Left colon (tissue), 2 donors: ENCODE measurements at places on chromosomes 7 and 10. TPM values are rescaled to one million over a fixed set of nuclear protein-coding genes. Genes with fewer than 3 reads are reported as not detected.

ZNF487 gene
- 5.9 TPM for total RNA-seq

PPP1R9A gene
- total RNA-seq, result 24.5 TPM

RBP3 gene
- not detected for total RNA-seq

AKR1C4 gene
- total RNA-seq, result not detected

PDZD7 gene
- 0.78 TPM for total RNA-seq

CYP26C1 gene
- total RNA-seq, result not detected

TMEM273 gene
- total RNA-seq, result 8.4 TPM

TAF5 gene
- 4.3 TPM for total RNA-seq

FAM25C gene
- total RNA-seq, result not detected

AZGP1 gene
- 4.8 TPM for total RNA-seq

DNA sequence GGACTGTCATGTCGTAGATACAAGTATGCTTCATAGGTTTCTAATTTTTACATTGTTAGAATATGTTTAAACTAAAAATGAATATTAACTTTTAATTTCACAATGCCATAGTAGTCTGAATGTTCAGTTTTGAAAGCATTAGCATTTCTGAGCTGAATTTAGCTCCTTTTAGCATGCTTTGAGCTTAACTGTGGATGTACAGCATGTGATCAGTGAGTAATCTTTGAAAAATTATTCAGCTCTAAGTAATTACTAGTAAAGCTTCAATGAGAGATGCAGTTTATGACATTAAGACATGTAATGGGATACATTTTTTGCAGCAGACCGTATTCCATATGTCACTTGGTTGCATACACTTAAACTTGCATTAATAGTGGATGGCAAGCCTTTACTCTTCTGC is 114.1 kb upstream of the WNT16 start:
- no peak for DNase-seq

GRCh38 chr10:58993480-58994221 is 182.8 kb upstream of the PHYHIPL start:
- DNase-seq, result no peak

DNA sequence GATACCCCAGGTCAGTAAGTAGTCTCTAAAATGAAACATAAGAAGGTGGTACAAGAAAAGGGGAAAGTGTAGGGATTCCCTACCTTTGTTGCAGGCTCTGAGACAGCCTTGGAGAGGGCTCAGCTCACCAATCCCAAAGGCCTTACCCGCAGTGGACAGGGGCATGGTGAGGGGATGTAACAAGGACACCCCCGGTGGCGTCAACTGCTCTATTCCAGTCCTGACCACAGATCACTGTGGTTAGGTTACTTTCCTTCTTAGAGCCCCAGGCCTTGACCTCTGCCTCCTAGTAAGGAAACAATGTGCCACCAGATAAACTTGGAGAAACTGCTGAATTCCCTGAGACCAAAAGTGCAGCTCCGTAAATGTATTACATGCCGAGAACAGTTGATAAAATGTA is 17.5 kb downstream of the PLXNA4 start:
- no peak for DNase-seq

DNA sequence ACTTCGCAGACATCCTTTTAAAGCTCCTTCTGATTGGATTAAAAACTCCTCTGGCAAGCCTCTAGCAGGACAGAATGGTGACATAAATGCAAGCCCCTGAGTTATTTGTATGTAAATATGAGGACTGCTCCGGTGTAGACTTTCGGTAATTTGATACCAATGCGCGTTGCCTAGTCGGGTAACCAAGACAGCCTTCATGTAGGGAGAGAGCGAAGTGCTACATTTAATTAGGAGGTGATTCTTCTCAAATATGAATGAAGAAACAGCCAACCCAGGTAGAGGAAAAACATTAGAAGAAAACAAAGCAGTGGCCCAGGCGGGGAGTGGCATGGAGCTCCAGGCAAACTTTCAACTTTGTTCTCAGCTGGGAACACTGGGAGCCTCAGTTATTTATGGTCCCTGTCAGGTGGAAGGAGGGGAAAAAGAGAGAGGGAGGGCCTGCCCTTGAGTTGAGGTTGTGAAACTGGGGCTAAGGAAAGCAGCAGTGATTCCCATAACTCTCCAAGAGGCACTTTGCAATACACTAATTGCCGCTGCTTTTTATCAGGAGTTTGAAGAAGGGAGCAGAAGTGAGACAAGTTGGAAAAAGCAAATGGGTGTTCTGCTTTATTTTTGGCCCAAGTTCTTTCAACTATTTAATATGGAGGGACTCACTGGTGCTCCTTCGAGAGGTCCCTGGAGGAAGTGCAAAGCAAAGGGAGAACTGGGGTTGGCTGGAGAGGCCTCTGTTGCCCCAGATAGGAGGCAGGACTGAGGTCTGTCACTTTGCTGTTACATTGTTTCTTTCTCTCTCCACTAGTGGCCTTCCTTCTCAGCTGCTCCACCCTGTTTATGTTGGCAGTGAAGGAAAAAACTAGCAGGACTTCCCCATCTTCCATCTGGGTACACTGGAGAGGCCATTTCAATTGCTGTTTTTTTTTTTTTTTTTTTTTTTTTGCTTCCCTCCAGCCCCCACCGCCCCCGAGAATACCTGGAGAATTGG is 234.6 kb upstream of the CCDC6 start:
- DNase-seq, result peak; percentile 79

GRCh38 chr10:79293841-79294581 is 53.3 kb upstream of the PPIF start:
- no peak for DNase-seq

GRCh38 chr7:128427289-128427891 is 17.6 kb upstream of the IMPDH1 start:
- DNase-seq, result no peak

GRCh38 chr10:123062726-123063125 is 53.9 kb downstream of the ACADSB start:
- DNase-seq, result no peak

DNA sequence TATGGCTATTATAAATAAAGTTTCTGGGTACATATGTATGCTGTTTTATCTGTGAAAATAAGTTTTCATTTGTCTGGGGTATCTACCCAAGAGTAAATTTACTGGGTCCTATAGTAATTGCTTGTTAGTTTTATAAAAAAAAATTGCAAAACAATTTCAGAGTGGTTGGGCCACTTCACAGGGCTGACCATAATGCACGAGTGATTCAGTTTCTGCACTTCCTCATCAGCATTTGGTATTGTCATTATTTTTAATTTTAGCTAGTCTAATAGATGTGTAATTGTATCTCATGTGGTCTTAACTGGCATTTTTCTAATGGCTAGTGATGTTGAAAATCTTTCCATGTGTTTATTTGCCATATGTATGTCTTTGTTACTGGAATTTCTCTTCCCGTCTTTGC is 452.4 kb upstream of the AKR1E2 start:
- no peak for DNase-seq

DNA sequence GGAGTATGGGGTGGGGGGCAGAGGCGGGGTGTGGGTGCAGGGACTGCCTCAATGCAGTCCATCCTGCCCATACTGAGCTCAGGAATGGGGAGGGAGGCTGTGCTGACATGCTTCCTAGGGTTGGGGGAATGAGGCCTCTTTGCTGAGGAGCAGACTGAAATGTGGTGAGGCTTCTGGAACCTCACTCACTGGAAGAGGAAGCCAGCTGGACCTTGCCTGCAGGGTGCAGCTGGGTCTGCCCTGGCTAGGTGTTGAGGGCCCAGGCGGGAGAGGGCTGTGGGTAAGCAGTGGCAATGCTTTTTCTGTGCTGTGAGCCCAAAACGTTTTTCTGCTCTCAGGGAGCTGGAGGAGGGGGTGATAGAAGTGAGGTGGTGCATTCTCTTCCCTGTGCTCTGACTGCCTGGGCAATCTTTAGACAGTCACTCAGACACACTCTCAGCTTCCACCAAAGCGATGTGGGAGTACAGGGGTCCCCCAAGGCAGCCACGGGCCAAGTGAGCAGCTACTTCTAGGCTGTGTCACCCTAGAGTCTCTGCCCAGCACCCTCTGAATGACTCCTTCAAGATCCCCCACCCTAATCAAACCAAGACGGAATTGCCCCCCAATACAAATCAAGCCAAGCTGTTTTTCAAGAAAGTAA is 41.1 kb upstream of the BMPR1A start:
- DNase-seq, result no peak

DNA sequence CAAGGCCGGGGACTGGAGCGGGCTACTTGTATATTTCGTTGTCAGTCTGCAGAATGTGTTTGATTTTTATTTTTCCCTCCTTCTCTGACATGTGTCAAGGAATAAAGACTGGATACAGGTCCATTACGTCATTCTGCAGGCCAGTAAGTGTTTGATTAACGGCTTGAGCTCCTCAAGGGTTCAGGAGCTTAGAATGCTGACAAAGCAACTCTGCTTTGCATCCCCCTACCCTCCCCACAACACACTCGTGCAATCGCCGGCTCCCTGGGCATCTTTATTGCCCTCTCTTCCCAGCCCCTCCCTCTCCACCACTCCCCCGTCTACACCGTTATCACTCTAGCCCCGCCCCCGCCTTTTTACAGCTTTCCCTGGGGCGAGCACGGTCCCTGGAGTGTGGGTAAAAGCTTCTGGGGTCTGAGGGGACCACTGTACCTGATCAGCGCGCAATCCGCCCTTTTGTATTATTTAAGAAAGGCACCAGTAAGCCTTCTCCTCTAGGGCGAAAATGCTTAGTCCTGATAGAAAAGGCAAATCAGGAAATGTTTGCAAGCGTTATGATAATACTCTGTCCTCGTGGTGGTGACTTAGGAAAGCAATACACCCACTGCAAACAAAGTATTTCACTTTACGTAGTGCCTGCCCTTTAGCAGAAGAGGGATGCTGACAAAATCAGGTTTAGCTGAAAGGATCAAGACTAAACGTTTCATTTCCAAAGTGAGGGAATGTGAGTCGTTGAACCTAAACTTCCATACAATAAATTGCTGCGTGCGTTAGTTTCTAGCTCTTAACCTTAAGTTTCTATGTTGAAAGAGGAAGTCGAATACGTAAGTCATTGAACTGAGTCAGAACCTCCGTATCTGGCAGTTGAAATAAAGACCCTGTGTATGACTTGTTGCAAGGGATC is 1.4 kb upstream of the CREB5 start:
- DNase-seq, result no peak

GRCh38 chr7:37028909-37029440 is 304.7 kb upstream of the AOAH start:
- DNase-seq, result no peak

- no peak for DNase-seq
Observed at GRCh38 chr7:69843653-69844052, 245.4 kb downstream of the AUTS2 start.

DNA sequence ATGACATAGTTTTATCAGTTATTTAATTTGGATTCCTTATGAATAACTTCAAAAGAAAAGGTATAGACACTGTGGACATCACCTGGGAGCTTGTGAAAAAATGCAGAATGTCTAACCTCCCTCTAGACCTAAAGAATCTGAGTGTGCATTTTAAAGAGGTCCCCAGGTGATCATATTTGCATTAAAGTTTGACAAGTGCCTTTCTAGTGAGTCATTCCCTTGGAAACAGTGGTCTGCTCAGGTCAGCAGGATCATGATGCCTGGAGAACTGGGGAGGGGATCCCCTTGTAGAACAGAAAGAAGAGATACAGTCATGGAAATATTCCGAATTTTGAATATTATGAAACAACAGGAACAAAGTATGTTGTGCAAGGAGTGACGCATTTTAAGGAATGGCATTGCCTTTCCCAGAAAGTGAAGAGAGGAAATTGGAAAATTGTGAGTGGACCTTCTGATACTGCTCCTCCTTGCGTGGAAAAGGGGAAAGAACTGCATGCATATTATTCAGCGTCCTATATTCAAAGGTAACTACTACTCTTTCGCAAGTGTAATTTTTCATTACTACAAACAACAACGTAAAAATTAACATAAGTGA is 4.6 kb downstream of the STEAP2 start:
- no peak for DNase-seq

- DNase-seq, result no peak
Observed at GRCh38 chr10:88888810-88889445, 8.9 kb downstream of the STAMBPL1 start.

- DNase-seq, result peak; percentile 49
Observed at GRCh38 chr10:18658271-18659124, 733 bp upstream of the ARL5B start.

GRCh38 chr10:30434273-30435072 is 489 bp downstream of the MAP3K8 start:
- DNase-seq, result peak; percentile 85

DNA sequence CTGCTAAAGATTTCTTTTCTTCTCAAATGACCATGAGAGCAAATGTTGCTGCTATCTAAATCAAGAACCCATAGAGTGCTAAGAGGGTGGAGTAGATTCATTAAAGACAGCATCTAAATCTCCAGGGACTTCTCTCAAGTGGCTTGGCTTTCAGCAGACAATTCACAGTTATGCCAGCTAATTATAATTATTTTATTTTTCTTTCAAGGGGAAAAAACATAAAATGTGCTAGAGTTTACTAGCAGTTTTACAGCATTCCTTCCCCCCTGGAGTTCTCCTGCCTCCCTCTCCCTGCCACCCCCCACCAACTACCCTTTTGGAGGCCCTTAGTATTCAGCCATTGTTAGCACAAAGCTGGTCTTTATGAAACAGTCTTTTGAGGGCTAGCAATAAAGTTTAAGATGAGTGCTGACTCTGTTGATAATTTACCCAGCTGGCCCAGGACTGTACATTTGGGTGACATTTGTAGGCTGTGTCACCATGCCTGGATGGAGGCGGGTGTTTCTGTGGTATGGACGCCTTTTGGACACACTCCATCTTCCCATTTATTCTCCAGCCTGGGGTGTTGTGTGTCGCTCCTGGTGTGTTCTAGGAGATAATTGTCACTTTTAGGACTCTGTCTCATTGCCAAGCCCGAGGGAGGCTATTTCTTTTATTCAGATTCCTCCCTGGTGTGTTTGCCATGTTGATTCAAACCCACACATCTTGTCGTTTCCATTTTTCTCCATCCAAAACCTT is 160.2 kb downstream of the CREB5 start:
- no peak for DNase-seq

- no peak for DNase-seq
Observed at GRCh38 chr10:116289652-116290051, 16.6 kb upstream of the GFRA1 start.

DNA sequence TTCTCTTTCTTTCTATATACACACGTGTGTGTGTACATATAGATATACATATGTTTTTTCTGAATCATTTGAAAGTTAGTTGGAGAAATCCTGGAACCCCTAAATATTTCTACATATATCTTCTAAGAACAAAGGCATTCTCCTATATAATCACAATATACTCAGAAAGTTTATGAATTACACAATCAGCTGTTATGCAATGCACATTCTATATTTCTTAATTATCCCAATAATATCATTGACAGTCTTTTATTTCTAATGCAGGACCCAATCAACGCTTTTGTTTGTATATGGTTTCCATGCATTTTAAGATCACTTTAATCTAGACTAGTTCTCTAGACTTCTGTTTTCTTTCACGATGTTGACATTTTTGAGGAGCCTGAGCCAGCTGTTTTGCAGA is 27.7 kb upstream of the ZNF746 start:
- DNase-seq, result no peak

- no peak for DNase-seq
Observed at GRCh38 chr10:52436664-52437063, 122.6 kb downstream of the DKK1 start.

DNA sequence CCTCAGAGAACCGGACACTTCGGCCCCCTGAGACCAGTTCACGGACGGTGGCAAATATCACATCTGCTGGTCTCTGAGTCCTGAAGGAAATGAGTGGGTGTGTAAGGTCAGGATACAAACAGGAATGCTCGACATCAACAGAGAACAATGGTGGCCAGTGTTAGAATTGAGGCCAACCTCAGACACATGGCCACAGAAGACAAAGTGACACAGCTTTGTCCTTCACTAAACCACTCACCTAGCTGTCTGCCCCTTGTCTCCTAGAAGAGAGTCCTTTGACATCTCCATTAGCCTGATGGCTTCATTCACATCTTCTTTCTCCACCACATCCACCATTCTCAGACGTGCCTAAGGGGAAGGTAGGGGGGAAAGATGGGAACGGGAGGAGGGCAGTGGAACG is 4.3 kb downstream of the COPS6 start:
- DNase-seq, result no peak
